ENCODE measurements at places on chromosomes 16 and 17. TPM values are rescaled to one million over a fixed set of nuclear protein-coding genes. Genes with fewer than 3 reads are reported as not detected.

DNA sequence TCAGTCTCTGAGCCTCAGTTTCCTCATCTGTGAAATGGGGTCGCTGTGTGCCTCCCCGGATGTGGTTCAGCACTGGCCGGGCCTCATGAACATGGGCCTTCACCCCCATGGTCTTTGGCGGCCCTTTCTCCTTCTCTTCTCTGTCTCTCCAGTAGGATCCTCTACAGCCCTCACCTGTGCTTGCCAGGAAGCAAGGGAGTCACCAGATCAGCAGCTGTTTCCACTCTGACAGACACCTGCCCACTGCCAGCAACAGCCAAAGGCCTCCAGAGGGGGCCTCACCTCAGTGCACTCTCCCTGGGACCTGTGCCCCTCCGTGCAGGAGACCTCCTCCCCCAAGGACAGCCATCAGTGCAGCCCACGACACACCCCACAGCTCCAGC, 89.4 kb downstream of the C16orf78 start:
- no peak for DNase-seq

DNA sequence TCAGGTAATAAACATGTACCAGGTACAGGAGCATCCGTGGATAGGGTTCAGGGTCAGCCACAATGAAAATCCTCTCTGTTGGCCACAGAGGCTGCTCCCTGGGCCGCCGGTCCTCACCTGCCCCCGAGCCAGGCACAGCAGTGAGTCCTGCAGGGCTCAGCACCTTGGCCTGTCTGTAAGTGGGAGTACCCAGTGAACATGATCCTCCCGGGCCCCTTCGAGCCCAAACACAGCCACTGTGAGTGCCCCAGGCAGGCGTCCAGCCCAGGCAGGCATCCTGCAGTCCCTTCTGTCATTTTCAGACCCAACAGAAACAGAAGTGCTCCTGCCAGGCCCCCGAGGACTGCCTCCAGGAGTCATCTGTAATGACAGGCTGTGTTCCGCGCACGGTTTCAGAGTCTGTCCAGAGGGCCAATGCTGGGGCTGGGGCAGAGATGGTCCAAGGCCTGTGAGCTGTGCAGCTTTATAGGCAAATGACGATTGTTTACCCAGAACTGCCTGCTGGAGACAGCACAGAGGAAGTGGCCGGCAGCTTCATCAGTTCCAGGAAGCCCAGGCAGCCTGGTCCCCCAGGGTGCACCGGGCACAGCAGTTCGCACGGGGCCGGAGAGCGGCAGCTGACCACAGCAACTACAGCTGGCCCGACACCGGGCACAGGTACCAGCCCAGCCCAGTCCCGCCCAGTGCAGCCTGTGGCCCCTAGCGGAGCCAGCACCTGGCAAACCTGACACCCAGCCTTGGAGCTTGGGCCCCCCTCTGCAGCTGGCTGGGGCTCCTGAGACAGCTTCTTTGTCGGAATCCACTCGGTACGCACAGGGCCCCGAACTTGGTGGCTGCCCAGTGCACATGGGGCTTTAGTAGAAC, 13.2 kb downstream of the SLC7A5 start:
- peak; percentile 20 for DNase-seq

DNA sequence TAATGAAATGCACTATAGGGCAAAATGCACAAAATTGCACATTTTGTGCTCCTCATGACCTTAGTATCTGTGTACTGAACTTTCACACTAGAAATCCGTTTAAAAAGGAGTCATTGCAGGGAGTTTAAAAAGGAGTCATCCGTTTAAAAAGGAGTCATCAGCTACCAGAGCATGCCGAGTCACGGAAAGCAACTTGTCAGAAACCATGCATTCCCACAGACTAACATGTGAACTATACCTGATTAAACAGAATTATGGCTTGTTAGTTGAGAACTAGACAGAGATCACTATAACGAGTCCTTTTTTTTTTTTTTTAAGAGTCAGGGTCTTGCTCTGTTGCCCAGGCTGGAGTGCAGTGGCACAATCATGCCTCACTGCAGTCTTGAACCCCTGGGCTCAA, 35.9 kb downstream of the SLC6A4 start:
- no peak for DNase-seq

GRCh38 chr16:75647112-75647491, 363 bp downstream of the KARS1 start:
- DNase-seq: no peak

DNA sequence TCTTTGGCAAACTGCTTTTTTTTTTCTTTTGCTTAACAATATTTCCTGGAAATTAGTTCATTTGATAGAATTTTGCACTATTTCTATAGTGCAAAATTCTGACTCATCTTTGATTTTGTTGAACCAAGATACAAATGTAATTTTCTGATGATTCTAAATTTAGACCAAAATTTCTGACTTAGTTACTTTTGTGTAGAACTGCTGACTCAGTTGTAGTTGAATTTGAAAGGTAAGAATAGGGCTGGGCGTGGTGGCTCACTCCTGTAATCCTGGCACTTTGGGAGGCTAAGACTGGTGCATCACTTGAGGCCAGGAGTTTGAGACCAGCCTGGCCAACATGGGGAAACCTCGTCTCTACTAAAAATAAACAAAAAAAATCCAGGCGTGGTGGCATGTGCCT, 223.0 kb downstream of the BCAS3 start:
- no peak for DNase-seq

DNA sequence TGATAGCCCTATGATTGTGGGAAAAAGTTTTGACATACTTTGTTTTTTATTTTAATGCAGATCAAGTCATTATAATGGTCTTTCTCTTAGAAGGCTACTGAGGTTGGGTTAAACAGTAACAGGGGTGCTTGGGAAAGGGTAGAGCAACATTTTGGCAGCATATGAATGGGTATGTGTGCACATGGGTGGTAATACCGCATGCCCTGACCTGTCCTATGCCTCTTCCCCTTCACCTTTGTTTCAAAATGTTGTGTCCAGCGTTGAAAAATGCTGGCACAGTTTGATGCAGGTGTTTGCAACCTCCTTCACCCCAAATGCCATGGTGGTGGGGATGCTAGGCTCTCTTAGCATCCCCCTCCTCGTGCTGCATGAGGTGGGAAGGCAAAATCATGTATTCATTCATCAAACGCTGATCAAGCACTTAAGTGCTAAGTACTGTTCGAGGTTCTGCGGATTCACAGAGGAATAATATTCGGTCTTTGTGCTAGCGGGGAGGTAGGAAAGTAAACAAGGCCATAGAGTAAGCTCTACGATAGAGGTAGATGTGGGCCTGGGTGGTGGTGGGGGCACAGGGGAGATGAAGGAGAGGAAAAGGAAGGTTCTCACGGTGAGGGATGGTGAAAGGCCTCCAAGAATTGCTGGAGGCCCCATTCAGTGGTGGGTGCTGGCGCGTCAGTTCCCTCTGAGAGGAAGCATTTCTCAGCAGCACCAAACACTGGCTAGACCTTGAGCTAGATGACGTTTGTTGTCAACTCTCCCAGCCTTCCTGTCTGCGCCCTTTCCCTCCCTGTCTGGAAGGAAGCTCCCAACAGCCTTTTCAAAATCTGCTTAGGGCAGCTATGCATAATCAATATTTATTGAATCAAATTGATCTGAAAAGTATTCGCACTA, 13.3 kb upstream of the MARCHF10 start:
- no peak for DNase-seq

OR3A2 gene
- total RNA-seq: not detected

Data from HT1080 (cell line).